Adipocyte (in vitro differentiated cells): ENCODE measurements at places on chromosomes 1 and 21.
A peak's percentile ranks its signal among the peaks of the same experiment; 100 is the strongest.

DNA sequence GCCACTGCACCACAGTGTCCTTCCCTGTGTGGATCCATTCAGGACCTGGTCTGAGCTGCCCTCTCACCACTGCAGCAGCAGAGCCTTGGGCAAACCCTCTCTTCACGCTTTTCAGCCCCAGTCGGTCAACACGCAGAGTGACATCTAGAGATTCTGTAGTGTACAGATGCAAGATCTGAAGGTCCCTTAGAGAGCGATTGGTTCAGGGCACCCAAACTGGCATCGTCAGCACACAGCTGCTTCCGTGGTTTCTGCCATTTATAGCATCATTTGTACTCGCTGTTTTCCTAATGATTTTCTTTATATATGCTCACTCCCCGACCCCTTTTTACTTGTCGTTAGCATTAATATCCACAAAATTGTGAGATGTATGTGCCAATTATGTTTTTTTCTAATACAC lies 1.5 kb upstream of the ASCL5 start:
- no peak for DNase-seq

GRCh38 chr1:205812271-205812877 lies 624 bp downstream of the SLC41A1 start:
- peak; percentile 70 for DNase-seq

- peak; percentile 71 for DNase-seq
Measured at GRCh38 chr1:115227346-115228082, 110.5 kb downstream of the NGF start.

DNA sequence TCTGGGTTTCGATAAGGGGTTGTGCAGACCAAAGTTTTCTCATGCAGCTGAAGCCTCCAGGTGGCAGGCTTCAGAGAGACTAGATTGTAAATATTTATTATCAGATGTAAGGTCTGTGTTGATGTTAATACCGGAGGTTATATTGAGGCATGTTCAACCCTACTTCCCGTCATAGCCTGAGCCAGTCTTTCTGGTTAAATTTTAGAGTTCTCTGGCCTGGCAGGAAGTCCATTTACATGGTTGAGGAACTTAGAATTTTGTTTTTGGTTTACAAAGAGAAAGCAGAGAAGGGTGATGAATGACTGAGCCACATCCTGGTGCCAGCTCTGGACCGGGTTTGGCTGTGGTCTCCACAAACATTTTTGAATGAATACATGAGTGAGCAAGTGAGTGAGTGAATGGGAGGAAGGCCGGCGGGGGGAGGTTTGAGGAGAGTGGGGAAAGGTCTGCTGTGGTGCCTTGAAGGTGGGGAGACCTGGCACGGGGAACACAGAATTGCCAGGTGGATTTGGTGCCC lies 218.5 kb downstream of the DISC1 start:
- no peak for DNase-seq

- peak; percentile 34 for DNase-seq
Measured at GRCh38 chr1:89041119-89041641, 18.5 kb upstream of the GBP3 start.

DNA sequence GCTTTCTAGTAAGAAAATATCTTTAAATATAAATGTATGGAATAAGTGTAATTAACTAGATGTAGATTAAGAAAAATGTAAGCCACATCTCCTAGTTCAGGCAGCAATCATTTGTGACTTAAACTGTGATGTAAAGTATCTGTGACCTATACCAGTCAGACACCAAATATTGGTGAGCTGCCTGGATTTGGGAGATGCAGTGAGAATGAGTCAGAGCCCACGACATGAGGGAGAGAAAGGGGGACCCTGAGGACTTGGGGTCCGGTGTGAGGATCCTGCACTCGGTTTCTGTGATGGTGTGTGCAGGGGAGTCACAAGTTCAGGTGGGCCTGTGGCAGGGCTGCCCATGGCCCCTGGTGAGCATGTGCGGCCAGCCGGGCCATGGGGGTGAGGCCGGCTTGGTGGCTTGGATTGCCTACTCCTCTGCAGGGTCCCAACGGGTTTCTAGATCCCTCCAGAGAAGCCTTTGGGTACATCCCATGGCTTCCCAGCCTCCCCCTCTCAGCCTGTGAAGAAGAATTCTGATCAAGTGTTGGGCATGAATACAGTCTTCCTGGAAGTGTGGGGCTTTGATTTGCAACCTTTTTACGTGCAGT lies 19.0 kb upstream of the ABCG1 start:
- DNase-seq = peak; percentile 27

GRCh38 chr21:22235866-22236590 lies 1237.8 kb downstream of the NCAM2 start:
- DNase-seq = no peak

GRCh38 chr1:194289569-194290266 lies 1103.3 kb upstream of the B3GALT2 start:
- no peak for DNase-seq

- DNase-seq = no peak
Measured at GRCh38 chr1:116310180-116310579, 62.9 kb upstream of the ATP1A1 start.

DNA sequence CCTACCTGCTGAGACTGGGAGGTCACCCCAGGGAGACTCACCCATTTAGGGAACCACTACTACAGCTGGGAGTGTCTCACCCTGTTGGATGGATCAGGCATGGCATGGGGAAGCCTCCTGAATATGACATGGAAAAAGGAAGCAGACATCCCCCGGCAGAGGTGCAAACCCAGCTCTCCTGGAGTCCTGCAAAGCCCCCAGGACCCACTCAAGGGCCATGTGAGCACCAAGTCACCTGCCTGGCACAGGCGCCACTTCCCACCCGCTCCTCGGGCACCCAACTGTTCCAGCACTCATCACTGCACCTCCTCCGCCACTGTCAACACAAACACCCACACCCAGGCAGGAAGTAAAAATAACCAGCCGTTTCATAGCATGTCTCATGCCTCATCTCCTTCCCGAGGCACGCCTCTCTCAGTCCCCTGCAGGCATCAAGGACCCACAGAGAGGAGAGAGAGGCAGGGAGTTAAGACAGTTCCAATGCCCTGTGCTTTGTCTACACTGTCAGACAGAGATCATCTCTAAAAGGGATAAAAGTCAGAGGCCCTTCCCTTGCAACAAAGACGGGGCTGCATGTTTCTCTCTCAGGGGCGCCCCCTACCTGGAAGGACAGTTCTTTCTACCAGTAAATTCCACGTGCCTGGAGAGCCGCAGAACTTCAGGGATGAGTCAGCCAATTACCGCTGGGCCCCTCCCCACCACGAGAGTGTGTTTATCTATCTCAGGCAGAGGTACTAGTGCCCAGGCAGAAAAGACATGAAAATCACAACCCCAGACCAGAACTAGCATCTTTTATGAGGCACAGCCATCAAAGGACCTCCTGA lies 150.1 kb upstream of the SOD1 start:
- peak; percentile 5 for DNase-seq

DNA sequence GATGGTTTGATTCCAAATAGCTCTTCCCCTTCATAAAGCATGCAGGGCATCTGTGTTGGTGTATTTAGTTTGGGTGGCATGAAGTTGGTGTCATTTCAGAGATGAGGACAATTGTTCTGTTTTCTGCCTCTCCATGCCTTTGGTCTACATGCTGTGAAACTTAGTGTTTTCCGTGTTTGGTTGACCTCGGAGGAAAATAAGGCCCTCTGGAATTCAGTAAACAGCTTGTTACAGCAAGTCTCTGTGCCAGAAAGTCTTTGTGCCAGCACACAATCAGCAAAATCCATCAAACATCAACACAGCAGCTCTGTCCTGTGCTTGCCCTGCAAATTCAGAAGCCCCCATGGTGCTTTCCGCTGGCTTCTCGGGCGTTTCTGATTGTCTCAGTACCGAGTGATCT lies 9.5 kb downstream of the PARK7 start:
- DNase-seq = no peak

DNA sequence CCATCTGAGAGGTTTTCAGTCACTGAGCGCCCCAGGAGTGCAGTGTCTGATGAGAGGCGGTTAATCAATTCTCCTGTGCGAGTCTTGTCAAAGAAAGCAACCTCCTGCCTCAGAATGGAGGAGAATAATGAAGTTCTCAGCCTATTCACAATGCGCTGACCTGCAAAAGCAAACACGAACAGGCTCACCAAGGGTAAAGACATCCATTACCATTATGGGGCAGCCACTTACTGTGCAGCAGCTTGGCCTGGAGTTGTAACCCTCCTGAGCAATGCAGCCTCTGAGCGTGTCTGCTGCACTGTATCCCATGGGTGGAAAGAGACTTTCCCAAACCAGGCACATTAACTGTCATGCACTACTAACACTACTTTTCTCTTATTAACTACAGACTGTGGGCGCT lies 11.0 kb downstream of the ABCB10 start:
- DNase-seq = no peak

- no peak for DNase-seq
Measured at GRCh38 chr1:39825432-39825941, 36.8 kb upstream of the BMP8B start.

DNA sequence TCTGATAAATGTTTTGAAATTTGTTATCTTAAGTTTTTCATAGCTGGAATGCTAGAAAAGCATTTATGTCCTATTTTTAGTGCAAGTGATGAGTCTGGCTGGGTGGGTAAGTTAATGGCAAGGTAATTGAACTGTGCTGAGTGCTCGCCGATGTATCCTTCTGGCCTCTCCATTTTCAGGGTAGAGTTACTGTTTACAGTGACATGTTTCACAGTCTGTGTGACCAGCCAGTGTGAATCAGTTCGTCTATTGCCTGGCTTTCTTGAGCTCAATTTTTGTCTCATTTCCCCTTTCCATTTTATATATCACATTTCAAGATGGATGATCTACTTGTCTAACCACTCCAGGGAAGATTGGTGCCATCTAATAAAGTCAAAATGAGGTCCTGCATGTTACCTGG lies 44.1 kb downstream of the ITSN1 start:
- no peak for DNase-seq
